ENCODE measurements at places on chromosomes 2 and 18.

DNA sequence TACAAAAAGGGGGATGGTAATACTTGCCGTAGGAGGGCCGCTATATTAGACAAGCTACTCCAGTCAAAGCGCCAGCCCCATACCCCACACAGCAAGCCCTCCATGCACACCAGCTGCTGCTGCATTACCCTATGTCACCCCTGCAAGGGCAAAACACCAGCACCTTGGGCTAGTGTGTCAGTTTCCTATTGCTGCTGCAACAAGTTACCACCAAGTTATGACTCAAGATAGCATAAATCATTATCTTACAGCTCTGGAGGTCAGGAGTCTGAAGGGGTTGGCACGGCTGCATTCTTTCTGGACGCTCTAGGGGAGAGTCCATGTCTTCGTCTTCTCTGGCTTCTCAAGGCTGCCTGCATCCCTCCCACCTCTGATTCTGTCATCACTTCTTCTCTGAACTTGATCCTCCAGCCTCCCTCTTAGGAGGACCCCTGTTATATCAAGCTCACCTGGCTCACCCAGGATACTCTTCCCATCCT is 88.6 kb upstream of the ACAA2 start:
- no peak for DNase-seq

DNA sequence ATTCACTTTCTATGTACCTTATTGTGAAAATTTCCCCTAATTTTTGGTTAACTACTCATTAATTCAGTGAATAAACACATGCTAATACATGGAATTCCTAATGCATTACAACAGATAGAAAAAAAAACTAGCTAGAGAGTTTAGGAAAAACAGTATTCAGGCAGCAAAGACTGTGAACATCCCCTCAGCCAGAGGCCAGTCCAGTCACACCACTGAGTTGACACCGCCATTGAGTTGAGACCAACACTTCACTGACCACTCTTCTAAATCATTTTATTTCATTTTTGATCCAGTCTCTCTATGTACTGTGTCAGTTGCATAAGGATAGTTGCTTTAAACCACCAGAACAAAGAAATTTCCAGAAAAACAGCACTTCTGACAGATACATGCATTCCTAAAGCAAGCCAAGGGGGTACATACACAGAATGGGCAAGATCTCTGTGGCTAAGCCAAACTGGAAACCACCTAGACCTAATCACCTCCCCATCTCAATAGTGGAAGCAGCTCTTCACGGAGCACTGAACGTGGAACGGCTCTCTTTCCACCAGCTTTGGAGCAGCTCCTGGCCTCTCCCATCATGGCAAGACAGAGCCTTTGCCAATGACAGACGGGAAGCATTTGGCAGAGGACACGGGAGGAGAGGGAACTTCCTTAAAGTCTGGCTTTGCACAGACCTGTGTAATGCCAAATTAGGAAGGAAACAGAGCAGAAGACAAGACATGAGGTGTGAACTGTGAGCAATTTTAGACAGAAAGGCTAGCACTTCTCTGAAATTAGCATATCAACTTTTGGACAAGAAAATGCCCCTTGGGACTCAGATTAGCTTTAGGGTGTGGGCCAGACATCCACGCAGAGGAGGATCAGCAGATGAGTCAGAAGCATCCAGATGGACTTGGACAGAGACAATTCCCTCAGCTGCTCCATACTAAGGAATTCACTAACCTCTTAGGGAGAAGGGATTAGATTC is 36.4 kb downstream of the CACNB4 start:
- DNase-seq, result no peak

DNA sequence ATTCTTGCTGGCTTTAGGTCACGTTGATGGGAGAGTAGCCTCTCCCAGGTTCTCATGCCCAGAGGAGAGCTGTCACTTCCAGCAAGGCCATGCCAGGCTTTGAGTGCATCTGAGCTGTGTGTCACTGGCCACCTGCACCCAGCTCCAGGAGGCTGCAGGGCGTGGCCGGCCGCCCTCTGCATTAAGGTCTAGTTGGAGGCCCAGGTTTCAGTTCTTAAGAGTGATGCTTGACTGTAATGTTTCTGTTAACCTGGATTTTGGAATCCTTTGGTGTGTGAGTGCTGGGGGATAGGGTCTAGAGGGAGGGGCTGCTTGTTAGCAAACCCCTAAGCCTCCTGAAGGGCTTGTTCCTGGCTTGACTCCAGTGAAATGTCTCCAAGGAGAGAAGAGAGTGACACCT is 140.1 kb downstream of the ACOXL start:
- no peak for DNase-seq

DNA sequence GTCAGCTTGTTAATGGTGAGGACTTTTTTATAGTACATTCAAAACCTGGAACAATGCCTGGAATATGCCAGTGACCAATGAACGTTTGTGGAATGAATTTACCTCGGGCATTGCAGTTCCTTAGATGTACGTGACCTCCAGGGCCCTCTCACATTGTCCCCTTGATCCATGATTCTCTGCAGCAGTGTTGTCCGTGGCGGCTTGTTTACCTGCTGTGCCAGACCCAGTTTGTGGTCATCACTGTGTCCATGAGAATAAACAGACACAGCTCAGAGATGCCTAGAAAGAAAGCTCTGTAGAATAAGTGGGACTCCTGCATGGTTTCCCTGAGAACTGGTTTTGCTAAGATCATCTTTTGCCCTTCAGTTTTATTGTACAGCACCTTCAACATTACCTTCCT is 1132.2 kb downstream of the DPP10 start:
- no peak for DNase-seq

DNA sequence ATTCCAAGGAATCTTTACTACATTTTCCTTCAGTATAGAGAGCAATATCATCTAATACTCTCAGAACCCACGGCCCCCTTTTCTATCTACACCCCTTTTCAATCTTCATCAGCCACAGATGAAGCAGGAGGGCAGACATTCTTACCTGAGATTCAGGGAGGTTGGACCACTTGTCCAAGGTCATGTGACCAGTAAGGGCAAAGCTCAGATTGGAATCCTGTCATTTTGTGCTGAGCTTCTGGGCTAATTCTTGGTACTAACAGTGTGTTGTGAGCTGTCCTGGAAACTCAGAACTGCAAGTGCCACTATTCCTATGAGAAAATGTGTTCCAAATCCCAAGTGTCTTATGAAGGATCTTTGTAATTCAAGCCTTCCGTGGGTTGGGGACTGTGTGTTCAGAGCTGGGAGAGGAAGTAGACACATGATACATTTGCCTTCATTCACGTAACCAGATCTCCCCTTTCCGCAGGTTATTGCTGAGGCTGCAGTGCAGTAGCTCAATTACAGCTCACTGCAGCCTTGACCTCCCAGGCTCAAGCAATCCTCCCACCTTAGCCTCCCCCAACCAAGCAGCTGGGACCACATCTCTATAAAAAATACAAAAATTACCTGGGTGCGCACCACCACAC is 3.3 kb downstream of the CHRNA1 start:
- DNase-seq, result no peak

DNA sequence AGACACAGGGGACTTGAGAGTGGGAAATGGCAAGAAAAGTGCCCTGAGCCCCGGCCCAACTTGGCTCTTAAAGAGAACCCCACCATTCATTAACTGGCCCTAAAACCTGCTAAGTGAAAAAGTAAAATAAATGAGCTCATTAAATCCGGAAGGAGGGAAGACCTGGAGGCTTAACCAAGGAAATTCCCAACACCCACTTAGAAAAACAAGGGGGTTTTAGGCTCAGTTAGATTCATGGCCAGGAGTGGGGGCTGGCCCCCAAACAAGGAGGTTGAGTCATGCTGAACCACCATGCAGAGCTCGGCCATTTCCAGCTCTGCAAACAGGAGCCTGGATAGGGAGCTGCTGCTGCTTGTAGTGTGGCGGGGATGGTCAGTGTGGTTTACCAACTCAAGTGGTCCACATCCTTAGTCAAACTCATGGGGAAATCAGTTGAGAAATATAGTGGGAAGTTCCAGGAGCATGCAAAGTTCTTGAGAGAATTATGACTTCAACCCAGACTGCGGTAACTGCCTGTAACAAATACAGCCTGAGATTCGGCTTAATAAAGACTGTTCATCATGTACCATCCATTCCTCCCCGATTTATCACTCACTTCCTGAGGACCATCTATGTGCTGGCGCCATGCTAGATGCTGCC is 39.7 kb upstream of the MRPL19 start:
- DNase-seq, result no peak
